ENCODE measurements at places on chromosomes 12 and 14. TPM values are rescaled to one million over a fixed set of nuclear protein-coding genes. Genes with fewer than 3 reads are reported as not detected.

The SMIM41 gene
- not detected for total RNA-seq

The KLRD1 gene
- 0.27 TPM for total RNA-seq

The ZBTB42 gene
- total RNA-seq, result 4.5 TPM

GRCh38 chr14:55398679-55399078, 13.0 kb downstream of the ATG14 start:
- DNase-seq, result no peak

GRCh38 chr14:83470959-83471695, 1937.5 kb upstream of the SEL1L start:
- no peak for DNase-seq

GRCh38 chr12:63149909-63150712, 890 bp downstream of the AVPR1A start:
- DNase-seq, result no peak

GRCh38 chr12:118015944-118016343, 559 bp upstream of the RFC5 start:
- no peak for DNase-seq

Data from activated CD4-positive, alpha-beta T cell treated with anti-CD3 and anti-CD28 coated beads, Interleukin-2, amount 10 ng/mL, durations not matched to agents 7 days and 5 days (primary cell).